ENCODE measurements at places on chromosomes 2 and 18.

DNA sequence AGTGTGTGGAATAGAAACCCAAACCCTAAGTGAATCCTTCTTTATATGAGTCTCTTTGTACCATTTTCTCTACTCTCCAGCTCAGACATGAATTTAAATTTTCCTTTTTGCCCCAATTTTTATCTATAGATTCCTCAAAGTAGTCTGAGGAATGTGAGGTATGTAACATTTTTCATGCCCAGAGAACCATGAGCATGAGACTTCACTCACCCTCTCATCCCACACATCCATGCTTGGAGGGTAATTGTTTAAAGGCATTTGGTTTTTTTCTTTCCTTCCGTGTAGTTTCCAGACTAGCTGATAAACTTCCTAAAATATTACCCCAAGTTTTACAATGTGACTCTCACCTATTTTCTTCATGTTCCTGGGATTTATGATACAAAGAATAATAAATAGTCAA, 2056.8 kb upstream of the CELF4 start:
- DNase-seq: no peak

DNA sequence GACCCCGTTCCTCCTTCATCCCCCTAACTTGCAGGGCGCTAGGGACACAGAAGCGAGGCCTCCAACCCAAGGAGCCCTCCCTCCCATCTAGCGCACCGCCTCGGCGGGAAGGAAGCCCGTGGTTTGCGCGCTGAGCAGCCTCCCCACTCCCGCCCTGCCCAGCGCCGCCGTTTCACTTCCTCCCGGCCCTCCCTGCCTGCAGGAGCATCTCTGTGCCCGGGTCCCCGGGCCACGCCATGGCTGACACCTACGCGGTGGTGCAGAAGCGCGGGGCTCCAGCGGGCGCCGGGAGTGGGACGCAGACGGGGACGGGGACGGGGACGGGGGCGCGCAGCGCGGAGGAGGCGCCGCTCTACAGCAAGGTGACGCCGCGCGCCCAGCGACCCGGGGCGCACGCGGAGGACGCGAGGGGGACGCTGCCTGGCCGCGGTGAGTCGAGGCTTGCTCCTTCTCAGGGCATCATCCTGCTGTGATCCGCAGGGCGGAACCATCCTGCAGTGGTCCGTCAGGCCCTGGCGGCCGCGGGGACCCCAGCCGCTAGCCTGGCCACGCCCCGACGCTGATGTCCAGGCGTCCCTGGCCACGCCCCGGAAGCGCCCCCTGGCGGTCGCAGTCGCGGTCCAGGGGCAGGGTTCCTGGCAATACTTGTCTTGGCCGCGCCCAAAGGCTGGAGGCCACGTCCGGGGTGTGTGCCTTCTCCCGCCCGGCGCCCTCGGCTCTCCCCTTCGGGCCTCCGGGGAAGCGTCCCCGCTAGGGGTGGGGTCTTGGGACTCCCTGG, 16.4 kb downstream of the PTPN18 start:
- DNase-seq: peak; percentile 66

DNA sequence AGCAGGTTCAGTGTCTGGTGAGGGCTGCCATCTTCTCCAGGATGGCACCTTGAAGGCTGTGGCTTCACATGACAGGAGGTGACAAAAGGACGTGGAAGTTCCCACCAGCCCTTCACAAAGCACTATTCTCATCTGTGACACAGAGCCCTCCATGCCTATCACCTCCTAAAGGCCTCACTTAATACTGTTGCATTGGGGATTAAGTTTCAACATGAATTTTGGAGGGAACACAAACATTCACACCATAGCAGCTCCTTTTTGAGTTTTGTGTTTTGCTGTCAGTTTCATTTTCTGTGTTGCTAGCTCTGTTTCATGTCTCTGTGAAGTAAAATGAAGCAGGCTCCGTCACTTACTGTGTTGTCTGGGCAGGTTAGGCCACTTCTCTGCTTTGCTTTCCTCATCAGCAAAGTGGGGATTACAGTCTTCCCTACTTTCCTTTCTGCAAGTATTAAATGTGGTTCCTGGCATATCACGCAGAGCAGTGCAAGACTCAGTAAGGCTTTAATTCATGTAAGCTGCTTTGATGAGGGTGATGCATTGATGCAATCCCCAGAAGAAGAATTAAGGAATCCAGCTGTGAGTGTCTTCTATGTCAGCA, 31.6 kb downstream of the LIMS1 start:
- DNase-seq: no peak

GRCh38 chr18:74476140-74476539, 19.0 kb upstream of the DIPK1C start:
- no peak for DNase-seq

GRCh38 chr2:224908818-224909217, 133.4 kb downstream of the DOCK10 start:
- no peak for DNase-seq

GRCh38 chr2:130310881-130311280, 31.8 kb upstream of the IMP4 start:
- DNase-seq: no peak

- DNase-seq: no peak
Measured at GRCh38 chr18:74505776-74506175, 9.6 kb downstream of the CNDP2 start.

GRCh38 chr2:8049851-8050571, 631.8 kb upstream of the ID2 start:
- DNase-seq: no peak

DNA sequence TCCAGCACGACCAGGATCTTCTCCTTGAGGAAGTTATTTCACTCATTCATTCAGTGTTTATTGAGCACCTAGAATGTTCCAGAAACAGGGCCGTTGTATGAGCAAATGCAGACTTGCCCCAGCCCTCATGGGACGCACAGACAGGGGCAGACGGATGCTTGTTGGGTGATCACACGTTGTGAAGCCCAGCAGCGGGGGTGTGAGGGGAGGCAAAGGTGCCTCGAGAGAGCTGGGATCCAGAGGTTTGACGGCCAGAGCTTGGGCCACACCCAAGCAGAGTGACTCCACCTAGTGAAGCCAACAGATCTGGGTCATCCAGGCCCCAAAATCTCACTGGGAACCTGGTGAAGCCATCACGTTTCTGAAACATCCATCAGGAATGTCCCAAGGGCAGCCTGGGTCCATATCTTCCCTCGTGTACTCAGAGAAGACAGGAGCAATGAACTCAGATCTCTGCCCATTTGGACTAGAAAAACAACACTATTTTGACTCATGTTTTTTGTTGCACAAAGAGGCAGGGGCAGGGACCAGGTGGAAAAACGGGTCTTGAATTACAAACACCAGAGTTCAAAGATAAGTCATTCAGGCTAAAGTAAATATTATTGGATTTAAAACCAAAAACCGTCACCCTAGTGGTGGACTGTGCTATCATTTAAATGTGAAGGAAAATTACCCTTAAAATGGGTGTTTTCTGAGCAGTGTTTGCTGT, 54.9 kb upstream of the RBM44 start:
- DNase-seq: no peak

DNA sequence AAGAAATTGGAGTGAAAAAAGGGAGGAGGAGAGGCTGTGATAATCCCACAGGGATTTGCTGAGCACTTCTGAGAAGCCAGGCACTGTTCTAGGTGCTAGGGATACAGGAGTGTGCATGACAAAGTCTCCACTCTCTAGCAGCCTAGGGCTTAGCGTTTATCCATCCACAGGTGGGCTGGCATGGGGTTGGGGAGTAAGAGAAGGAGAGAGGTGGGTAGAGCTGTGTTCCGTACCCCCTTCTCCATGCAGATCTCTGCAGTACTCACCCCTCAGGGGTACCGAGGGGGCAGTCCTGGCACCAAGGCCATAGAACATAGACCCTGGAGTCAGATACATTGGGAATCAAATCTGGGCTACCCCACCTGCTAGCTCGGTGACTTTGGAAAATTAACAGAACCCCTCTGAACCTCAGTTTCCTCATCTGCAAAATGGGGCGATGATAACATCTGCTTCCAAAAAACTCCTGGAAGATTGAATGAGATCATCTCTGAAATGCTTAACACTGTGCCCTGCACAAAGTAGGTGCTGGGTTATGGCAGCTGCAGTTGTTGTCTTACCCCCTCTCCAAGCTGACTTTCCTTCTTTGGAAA, 18.6 kb downstream of the FOSL2 start:
- no peak for DNase-seq

DNA sequence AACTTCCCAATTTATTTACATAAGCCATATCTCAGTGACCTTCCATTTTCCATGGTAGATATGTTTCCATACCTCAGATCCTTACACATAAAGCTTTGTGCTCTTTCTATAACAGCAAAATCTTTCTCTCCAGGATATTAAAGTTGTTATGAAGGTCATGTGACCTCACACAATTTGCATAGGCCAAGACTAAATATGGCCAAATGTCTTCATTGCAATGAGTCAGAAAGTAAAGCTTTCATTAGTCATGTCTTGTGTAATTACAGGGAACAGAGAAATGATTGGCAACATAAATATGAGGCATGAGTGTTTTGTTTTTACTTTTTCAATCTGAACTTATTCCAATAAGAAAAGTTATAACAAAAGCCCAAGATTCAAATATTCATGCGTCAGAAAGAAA, 243.5 kb downstream of the ASXL3 start:
- DNase-seq: no peak

DNA sequence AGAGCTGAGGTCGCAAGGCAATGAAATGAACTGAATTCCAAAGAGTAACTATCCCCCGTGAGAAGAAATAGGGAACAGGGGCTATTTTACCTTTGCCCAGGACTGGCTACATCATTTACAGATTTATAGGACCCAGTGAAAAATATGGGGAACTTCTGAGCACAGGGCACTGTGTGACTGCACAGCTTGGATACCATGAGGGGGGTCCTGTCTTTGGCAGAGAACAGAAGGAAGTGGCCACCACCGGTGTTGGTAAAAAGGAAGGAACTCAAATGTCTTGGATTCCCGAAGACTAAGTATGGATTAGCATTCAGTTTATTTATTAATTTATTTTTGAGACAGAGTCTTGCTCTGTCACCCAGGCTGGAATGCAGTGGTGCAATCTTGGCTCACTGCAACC, 119.6 kb downstream of the B3GNT2 start:
- DNase-seq: no peak

- no peak for DNase-seq
Measured at GRCh38 chr2:69020496-69021426, 7.8 kb downstream of the ANTXR1 start.

Data from activated T-helper 1 cell treated with Interleukin-2 at 50 U/mL for 16 hours (primary cell).